Type B pancreatic cell (in vitro differentiated cells): ENCODE measurements at places on chromosomes 5 and 9.

DNA sequence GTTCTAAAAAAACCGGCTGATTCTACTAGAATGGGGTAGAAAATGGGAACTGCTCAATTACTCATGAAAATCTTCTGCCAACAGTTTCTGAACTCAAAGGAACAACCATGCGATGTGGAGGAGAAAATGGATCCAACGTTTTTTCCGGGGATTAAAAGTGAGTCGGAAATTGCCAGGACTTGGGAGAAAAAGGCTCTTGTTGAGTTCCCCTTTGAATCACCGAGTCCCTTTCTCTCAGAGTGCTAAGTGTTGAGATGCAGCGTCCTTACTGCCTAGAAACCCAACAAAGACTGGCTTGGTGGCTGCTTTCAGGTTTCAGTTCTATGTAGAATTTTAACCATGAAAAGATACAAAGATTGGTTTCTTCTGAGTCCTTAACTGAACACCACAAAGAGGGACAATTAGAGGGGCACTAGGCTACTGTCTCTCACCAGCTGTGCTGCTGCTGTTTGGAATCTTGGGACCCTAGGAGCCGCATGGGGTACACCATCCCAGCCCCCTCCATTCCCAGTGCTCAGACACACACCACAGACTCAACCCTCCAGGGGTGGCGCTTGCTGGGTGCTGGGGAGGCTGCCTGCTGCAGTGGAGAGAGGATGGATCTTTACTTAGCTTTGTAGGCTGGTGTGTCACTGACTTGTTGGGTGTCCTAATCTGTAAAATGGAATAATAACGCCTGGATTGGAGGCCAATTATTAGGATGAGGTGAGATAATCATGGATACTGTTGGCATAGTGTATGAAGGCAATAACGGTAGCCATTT, 21.5 kb upstream of the NEUROG1 start:
- no peak for DNase-seq

DNA sequence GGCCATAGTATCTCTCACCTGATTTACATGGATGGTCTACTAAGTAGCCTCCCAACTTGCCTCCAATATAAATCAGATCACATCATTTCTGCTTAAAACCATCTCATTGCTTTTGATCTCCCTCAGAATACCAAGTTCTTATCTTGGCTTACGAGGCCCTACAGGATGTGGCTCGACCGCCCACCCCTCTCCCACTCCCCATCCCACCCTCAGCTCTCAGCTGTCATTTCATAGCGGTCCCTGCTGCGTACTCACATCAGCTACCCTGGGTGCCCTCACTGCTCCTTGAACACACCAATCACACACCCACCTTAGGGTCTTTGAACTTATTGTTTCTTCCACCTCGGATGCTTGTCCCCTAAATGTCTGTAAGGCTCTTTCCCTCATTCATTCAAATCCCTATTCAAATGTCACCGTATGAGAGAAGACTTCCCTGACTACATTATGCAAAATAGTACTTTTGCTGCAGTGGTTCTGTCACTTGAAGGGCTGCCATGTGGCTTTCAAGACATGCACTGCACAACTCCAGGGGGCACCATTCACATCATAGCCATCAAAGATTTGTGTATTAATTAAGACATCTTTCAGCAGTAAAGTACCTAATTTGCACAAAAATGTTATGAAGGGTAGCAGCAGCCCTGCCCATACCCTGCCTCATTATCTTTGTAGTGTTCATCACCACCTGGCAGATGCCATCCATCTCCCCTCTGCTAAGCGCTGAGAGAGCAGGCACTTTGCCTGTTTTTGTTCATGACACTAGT, 171.1 kb downstream of the ENC1 start:
- no peak for DNase-seq

DNA sequence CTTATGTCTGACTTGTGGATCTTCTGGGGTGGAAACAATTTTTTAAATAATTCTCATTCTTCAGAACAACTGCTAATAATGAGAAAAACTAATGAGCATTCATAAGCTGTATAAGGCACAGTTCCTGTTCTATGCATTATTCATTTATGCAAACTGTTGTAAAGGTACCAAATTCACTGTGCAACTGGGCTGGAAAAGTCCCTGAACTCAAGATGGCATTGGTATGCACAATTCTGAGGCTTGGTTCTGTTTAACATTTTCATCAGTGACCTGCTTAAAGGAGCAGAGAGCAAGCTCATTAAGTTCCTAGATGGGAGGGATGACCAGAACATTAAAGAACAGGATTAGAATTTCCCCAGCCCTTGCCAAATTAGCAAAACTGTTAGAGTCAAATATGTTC, 104.5 kb downstream of the RFK start:
- no peak for DNase-seq

DNA sequence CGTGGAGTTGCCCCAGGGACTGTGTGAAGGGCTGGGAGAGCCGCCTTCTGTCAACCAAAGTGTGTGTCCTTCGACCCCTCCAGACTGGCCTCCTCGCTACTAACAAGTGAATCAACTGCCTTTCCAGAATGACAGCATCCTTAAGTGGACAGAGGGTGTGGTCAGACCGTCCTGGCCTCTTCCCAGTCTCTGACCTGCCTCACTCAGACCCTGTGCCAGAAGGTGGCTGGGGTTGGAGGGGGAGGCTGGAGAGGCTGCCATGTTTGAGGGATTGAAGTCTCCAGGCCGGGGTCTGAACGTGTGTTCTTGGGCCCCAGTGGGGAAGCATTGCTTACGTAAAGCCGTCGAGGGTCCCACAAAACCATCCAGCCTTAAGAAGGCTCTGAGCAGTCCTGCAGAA, 389.3 kb upstream of the IRX4 start:
- no peak for DNase-seq

- no peak for DNase-seq
Observed at GRCh38 chr5:10315201-10315600, 7.5 kb upstream of the CMBL start.

- DNase-seq: no peak
Observed at GRCh38 chr5:149448831-149449714, 70.0 kb upstream of the IL17B start.

DNA sequence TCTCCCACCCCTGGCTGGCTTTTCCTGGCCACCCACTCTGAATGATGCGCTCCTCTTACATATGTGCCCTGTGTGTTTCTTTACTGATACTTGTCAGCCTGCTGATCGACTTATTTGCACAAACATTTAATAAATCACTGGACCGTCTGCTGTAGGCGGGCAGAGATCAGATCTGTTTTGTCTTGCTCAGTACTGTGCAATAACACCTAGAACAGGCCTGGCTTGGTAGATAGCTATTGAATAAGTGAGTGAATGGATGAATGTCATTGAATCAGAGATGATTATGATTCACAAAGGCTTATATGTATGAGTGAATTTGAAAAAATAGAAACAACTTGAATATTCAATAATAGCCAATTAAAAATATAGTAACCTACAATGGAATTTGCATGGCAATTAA, 165.1 kb downstream of the RGS3 start:
- no peak for DNase-seq

DNA sequence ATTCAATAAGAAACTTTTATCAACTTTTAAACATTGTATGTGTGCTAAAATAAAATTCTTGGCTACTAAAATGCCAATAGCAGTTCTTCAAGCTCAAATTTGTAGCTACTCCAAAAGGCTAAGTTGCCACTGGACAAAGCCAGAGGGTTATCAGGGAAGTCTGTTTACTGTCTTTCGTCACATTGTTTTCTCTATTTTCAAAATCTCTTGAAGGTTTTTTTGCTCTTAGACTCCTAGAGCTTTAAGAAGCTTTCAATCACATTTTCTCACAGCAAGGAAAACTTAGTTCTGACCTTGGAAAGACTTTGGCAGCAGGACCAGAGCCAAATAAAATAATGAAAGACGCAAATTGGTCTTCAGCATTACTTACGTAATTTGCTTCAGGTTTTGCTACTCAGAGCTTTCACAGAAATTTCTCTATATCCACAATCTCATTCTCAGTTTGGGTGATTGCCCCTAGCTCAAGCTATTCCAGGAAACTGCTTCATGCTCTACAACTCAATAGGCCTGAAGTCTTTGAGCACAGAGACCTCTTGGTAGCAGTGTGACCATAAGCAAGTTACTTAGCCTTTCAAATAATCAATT, 257.7 kb downstream of the GABRG2 start:
- DNase-seq: no peak

DNA sequence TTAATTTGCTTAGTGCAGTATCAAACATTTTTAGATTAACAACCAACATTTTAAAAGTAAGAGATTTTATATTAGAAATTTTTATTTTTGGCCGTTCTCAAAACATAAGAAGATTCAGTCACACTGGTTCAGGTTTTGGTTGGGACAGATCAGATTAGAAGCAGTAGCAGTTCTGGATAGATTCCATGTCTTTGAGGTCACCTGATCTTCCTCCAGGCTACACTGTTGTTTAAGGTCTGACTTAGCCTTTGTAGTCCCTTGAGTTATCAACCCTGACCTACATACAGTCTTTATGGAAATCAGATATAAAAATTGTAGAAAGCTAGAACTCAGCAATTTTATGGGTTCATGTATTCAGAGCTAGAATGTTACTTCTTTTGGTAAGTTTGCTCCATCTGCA, 910.0 kb upstream of the WWC1 start:
- DNase-seq: no peak

DNA sequence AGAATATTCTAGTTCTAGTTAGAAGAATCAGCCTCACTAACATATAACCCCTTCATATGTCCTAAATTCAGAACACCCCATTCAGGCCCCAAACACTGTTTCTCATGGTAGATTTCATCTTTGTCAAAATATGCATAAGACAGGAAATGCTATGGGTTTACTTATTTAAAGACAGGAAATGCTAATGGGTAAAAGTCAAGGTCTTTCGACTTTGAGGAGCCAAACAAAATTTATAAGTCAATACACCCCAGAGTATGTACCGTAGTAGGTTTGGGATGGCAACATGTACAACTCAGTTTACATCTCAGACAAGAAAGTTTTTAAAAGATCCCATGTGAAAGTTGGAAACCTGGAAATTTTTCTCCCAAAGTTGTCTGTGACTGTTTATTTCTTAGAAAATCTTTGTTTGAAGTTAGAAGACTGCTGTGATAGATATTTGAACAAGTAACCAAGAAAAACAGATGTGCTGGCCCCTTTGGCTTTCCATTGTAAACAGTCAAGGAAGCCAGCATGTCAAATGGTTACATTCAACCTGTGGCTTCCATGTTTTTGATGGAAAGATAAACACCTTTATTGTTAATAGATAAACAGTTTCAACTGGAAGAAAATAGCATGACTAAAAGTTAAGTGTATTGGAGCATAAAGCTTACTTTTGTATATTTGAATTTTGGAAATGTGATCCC, 102.2 kb downstream of the INIP start:
- no peak for DNase-seq

DNA sequence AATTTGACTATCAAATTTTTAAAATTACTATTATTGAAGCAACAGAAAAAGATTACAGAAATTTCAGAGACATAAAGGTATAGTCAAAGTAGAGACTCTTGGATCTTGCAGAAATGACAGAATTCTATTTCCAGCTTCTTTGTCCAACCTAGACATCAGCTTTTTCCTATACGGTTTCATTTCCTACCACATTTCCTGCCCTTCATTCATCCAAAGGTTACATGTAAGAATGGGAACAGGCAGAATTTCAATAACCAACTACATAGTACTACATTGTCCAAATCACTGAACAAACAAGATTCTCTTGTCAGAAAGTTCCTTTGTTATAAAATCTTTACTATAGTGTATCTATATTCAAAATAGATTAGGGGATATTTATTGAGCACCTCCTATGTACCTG, 124.9 kb downstream of the FANCC start:
- no peak for DNase-seq

DNA sequence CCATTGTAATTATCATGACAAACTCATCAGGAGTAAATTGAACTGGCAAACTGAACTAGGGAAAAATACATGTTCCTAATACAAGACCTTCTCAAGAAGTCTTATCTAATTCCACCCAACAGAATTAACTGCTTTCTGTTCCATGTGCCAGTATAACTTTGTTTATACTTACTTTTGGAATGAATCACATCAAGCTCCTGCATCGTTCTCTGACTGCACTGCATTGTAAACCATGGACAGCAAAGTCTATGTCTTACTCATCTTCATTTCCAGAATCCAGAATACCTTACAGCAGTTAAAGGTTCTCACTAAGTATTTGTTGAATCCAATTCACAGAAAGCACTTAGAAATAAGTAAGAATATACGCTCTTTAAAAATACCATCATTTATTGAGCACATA, 102.8 kb downstream of the PLK2 start:
- no peak for DNase-seq

DNA sequence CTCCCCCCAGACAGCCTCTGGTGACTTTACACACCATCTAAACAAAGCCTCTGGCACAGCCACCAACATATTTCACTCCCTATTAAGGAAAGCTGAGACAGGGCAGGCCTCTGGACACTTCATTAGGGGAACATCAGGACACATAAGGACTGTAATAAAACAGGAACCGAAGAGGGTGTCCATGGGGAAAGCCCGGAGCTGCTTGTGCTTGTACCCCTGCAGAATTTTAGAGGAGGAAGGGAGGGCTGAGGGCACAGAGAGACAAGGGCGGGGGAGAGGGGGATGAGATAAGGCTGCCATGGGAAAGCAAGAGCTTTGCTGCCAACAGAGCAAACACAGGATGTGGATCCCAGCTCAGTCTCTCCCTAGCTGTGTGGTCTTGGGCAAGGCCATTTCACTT, 138.4 kb downstream of the ASTN2 start:
- DNase-seq: no peak

DNA sequence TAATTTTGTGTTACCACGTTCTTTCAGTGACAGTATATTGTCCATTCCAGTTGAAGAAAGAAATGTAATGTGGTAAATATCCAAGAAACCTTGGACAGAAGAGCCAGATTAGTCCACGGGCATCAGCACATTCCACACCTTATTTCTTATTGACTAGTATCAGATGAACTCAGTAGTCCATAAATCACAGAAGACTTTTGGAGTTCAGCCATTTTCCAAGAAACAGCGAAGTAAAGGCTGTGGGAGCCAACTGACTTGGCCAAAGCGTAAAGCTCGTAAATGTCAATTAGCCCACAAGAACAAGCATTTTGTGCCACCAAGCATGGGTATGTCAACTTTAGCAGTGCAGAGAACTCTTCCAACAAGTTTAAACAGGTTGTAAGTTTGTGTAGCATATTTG, 60.2 kb upstream of the STARD4 start:
- DNase-seq: no peak

DNA sequence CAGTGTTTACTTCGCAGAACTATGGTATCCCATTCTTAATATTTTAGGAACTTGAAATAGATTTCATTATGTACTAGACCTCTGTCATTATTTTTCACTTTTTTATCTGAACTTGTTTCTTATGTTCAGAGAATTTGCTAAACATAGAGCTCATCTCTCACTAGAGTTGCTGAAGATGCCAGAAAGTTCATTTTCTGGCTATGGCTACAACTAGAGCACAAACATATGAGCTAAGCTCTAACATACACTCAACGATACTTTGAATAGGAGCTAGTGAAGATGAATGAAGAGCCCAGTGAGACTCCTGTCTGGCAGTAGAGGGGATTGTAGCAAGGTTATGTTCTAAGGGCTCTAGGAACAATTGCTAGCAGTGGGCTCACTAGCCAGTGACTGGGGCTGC, 582.2 kb downstream of the KIF4B start:
- no peak for DNase-seq

GRCh38 chr9:131657940-131658339, 81.9 kb downstream of the RAPGEF1 start:
- no peak for DNase-seq
